ENCODE measurements at places on chromosomes 7 and 10.

- peak; percentile 65 for DNase-seq
Measured at GRCh38 chr10:133335246-133336117, 1.2 kb downstream of the CALY start.

DNA sequence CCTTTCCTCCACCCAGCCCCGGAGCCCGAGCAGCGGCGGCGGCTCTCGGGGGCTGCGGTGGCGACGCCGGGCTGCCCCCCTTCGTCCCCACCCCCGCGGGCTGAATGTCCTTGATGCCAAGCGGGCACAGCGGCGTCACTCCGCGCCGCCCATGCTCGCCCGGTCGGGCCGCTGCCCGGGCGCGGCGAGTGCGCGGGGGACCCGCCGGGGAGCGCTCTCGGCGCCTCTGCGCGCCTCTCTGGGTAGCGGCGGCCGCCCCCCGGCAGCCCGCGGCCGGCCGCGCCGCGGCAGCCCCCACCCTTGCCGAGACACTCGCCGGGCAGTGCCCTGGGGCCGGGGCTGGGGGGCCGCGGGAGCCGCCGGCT lies 433 bp upstream of the PLXNA4 start:
- no peak for DNase-seq

DNA sequence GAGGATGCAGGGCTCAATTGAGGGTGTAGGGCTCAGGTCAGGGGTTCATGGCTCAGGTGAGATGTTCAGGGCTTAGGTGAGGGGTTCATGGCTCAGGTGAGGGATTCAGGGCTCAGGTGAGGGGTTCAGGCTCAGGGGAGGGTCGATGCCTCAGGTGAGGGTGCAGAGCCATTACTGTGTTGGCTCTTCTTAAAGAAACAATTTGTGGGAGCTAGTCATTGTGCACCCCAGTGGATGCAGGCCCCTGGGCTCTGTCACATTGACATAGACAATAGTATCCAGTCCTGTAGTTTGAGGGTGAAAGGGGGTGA lies 86.7 kb downstream of the ADCY1 start:
- no peak for DNase-seq

GRCh38 chr10:99233689-99234037 lies 2.0 kb downstream of the HPSE2 start:
- DNase-seq = no peak
